ENCODE measurements at places on chromosomes 3 and 15. TPM values are rescaled to one million over a fixed set of nuclear protein-coding genes. Genes with fewer than 3 reads are reported as not detected.
A peak's percentile ranks its signal among the peaks of the same experiment; 100 is the strongest.

Gene SLC9A9
- total RNA-seq, result 16.5 TPM

Gene LRRC3B
- 0.19 TPM for total RNA-seq

Gene PTH1R
- 286 TPM for total RNA-seq

Gene RAMAC
- 20.3 TPM for total RNA-seq

Gene THAP10
- total RNA-seq, result 3.5 TPM

DNA sequence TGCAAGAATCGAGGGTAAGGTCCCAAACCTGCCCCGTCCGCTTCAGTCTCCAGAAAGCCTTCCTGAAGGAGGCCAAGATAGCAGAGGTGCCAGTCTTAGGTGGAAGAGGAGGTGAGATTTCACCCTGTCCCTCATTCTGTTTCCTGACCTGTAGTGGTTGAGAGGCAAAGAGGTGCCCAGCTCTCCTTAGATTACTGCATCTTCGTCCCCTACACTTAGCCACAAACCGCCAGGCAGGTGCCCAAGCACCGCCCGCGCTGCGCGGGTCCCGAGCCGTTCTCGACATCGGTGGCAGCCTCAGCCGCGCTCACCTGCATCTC, 23.8 kb upstream of the POLG start:
- no peak overlapping the region for H3K4me3 ChIP-seq
- H3K36me3 ChIP-seq, result no peaks in the 10 kb centered on the region
- H3K27ac ChIP-seq, result no peak overlapping the region
- peaks cover 2% of the 10 kb centered on the region for H3K4me1 ChIP-seq
- DNase-seq, result no peak

DNA sequence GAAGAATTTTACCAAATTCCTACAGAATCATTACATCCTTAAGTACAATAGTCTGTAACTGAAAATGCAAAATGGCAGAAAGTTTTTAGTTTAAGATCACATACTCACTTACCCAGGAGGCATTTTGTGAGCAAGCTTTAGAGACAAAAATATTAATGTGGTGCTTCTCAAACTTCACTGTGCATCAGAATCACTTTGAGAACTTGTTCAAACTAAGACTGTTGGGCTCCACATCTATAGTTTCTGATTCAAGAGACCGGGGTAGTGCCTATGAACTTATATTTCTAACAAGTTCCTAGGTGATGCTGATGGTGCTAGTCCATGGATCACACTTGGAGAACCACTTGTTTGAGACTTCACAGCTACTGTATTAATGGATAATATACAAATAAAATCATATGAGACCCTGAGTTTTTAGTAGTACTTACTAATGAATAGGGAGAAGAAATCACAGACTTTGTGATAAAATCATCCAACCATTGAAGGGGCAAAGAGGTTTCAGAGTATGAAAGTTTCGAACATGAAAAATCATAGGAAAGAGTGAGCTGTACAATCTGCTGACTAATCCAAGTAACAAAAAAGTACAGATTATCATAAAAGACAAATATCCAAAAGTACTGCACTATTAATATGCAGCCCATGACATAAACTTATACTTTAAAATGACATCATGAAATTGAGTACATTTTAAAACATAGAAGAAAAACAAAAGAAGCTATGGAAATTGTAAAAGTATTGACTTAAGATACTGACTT, 110.3 kb downstream of the ADAM10 start:
- DNase-seq, result no peak
- H3K27me3 ChIP-seq, result no peaks in the 10 kb centered on the region
- no peak overlapping the region for H3K27ac ChIP-seq

- no peaks in the 10 kb centered on the region for H3K4me1 ChIP-seq
- H3K27me3 ChIP-seq, result no peaks in the 10 kb centered on the region
- no peak for DNase-seq
- H3K27ac ChIP-seq, result no peak overlapping the region
- H3K4me3 ChIP-seq, result no peak overlapping the region
Observed at GRCh38 chr3:179373938-179374337, 26.4 kb downstream of the MFN1 start.

- no peaks in the 10 kb centered on the region for H3K27me3 ChIP-seq
- H3K4me1 ChIP-seq, result no peaks in the 10 kb centered on the region
- no peak overlapping the region for H3K4me3 ChIP-seq
- no peak for DNase-seq
- no peak overlapping the region for H3K27ac ChIP-seq
Observed at GRCh38 chr3:72003936-72004335, 219.0 kb upstream of the PROK2 start.

DNA sequence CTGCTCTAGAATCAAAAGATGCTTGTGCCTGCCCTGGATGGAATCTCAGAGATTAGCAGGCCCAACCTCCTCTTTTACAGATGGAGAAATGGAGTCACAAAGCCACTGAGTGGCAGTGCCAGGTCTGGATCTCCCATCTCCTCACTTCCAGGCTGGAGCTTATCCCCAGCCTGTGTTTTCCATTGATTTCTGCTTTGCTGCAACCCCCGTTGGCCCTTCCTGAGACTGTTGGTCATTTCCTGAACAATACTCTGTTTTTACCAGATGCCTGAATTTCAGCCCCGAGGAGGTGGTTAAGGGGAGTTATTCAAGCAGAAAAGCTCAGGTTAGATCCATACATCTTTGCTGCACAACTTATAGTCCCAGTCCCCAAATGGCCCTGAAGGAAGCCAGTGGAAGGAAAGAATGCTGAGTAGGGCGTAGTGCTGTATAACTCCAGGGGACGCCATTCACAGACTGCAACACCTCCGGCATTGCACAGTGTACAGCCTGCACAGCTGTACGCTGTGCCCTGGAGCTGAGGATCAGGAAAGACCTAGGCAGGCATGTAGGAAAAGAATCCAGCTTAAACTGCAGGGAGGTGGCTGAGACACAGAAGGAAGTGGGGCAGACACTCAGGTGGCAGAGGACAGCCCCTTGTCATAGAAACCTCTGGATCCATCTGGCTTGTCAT, 77.5 kb downstream of the RPLP1 start:
- no peaks in the 10 kb centered on the region for H3K27me3 ChIP-seq
- H3K27ac ChIP-seq, result no peak overlapping the region
- no peaks in the 10 kb centered on the region for H3K36me3 ChIP-seq

- DNase-seq, result no peak
- H3K27ac ChIP-seq, result peak overlapping the region; percentile 22
- peaks cover 24% of the 10 kb centered on the region for H3K4me1 ChIP-seq
Observed at GRCh38 chr3:123406598-123406997, 42.3 kb downstream of the ADCY5 start.

- no peaks in the 10 kb centered on the region for H3K36me3 ChIP-seq
- no peak overlapping the region for H3K4me3 ChIP-seq
- H3K27me3 ChIP-seq, result no peaks in the 10 kb centered on the region
Observed at GRCh38 chr3:24437326-24437725, 57.3 kb downstream of the THRB start.

GRCh38 chr3:14388201-14388600, 14.2 kb upstream of the SLC6A6 start:
- no peak overlapping the region for H3K27ac ChIP-seq
- no peaks in the 10 kb centered on the region for H3K27me3 ChIP-seq
- no peak for DNase-seq

DNA sequence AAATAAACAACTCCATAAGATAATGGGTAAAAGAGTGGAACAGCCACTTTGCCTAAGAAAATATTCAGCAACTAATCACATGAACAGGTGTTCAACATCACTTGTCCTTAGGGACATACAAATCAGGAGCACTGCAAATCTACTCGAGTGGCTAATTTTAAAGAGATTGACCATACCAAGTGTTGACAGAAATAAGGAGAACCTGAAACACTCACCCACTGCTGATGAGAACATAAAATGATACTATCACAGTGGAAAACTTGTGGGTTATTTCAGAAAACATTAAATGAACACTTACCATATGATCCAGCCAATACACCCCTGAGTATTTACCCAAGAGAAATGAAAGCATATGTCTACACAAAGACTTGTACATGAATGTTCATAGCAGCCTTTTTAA, 70.5 kb downstream of the GABRB3 start:
- no peaks in the 10 kb centered on the region for H3K27me3 ChIP-seq
- H3K27ac ChIP-seq, result no peak overlapping the region
- no peak overlapping the region for H3K4me3 ChIP-seq
- no peaks in the 10 kb centered on the region for H3K4me1 ChIP-seq

GRCh38 chr3:195711813-195712534, 8.8 kb upstream of the MUC20 start:
- no peak overlapping the region for H3K27ac ChIP-seq
- H3K36me3 ChIP-seq, result peaks cover 27% of the 10 kb centered on the region
- H3K4me1 ChIP-seq, result no peaks in the 10 kb centered on the region
- no peak for DNase-seq

- H3K27ac ChIP-seq, result no peak overlapping the region
- no peak for DNase-seq
- no peaks in the 10 kb centered on the region for H3K36me3 ChIP-seq
- H3K4me1 ChIP-seq, result no peaks in the 10 kb centered on the region
Observed at GRCh38 chr15:101110681-101111569, 140.9 kb downstream of the CHSY1 start.

DNA sequence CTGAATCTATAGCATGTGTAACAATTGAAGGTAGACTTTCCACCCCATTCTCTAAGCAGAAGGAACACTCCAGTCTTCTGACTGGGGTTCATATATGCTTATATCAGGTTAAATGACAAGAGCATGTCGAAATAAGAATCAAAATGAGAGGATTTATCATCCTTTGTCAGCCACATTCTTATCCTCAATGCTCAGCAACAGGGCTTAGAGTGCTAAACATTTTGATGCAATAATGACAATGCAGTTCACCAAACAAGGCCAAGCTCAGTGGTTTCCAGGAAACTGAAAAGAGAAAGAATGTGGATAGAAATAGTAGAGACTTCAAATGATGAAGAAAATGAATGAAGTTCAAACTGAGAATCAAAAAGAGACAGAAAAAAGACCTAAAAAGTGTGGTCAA, 78.0 kb downstream of the FSIP1 start:
- no peaks in the 10 kb centered on the region for H3K4me1 ChIP-seq
- H3K27ac ChIP-seq, result no peak overlapping the region
- no peak for DNase-seq
- H3K27me3 ChIP-seq, result no peaks in the 10 kb centered on the region

GRCh38 chr3:169327546-169328356, 335.8 kb downstream of the MECOM start:
- DNase-seq, result no peak
- H3K27me3 ChIP-seq, result no peaks in the 10 kb centered on the region
- no peak overlapping the region for H3K27ac ChIP-seq
- no peaks in the 10 kb centered on the region for H3K36me3 ChIP-seq
- peaks cover 2% of the 10 kb centered on the region for H3K4me1 ChIP-seq
- H3K4me3 ChIP-seq, result no peak overlapping the region

GRCh38 chr15:92840149-92840548, 60.0 kb upstream of the CHD2 start:
- H3K4me3 ChIP-seq, result no peak overlapping the region
- H3K4me1 ChIP-seq, result peaks cover 4% of the 10 kb centered on the region
- H3K36me3 ChIP-seq, result no peaks in the 10 kb centered on the region
- no peak for DNase-seq
- no peaks in the 10 kb centered on the region for H3K27me3 ChIP-seq

GRCh38 chr3:110767156-110767555, 304.5 kb upstream of the NECTIN3 start:
- no peaks in the 10 kb centered on the region for H3K36me3 ChIP-seq
- no peaks in the 10 kb centered on the region for H3K4me1 ChIP-seq
- H3K27me3 ChIP-seq, result no peaks in the 10 kb centered on the region
- no peak for DNase-seq
- no peak overlapping the region for H3K27ac ChIP-seq

Measured in kidney (tissue), 22 donors.